ENCODE measurements at places on chromosomes 5 and 9.

DNA sequence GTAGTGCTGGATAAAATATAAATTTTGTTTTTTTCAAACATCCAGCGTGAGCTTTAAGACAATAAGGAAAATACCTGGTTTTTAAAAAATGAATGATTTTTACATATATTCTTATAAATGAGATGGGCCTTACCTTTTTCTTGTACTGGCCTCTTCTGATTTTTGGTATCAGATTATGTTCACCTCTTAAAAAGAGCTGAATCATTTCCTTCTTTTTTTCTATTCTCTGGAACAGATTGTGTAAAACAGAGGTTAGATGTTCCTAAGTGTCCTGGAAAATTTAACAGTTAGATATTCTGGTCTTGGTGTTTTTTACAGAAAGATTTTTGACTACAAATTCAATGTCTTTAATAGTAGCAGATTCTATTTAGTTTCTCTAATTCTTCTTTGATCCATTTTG, 74.6 kb downstream of the NDUFAF2 start:
- no peak for DNase-seq

- DNase-seq, result no peak
Observed at GRCh38 chr5:7094626-7095025, 301.3 kb upstream of the ADCY2 start.

GRCh38 chr9:17319864-17320263, 185.0 kb downstream of the CNTLN start:
- DNase-seq, result no peak

DNA sequence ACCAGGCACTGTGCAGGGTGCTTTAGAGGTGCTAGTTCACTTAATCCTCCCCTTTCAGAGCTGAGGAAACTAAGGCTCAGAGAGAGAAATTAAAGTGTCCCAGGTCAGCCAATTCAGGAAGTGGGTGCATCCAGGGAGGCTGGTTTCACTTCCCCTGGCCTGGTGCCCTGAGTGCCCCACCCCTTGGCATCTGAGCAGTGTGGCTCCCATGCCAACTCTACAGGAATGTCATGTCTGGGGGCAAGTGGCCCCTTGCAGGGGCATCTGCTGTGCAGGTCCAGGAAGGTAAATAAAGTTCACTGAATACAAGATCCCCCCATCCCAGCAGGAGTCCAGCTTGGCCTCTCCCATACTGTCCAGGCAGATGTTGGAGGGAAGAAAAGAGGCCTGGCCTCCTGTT, 4.4 kb upstream of the N4BP3 start:
- DNase-seq, result no peak

- no peak for DNase-seq
Observed at GRCh38 chr5:139196296-139196956, 1.7 kb downstream of the SIL1 start.

DNA sequence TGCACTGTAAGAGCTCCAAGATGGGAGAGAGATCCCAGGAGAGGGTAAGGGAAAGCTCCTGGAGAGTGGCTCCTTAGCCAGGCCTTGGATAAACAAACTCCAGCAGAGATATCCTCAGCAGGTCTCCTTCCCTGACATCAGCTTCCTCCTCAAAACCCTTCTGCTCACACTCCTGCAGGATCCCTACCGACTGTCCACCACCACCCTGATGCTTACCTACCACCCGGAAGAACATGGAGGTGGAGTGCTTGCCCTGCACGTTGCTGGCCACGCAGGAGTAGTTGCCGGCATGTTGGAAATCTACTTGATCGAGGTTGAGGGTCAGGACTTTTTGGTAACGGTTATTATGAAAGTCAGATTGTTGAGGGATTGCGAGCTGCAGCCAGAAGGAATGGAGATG, 9.3 kb downstream of the CSF1R start:
- DNase-seq, result no peak
